ENCODE measurements at places on chromosomes 11 and 22. TPM values are rescaled to one million over a fixed set of nuclear protein-coding genes. Genes with fewer than 3 reads are reported as not detected.
A peak's percentile ranks its signal among the peaks of the same experiment; 100 is the strongest.

DNA sequence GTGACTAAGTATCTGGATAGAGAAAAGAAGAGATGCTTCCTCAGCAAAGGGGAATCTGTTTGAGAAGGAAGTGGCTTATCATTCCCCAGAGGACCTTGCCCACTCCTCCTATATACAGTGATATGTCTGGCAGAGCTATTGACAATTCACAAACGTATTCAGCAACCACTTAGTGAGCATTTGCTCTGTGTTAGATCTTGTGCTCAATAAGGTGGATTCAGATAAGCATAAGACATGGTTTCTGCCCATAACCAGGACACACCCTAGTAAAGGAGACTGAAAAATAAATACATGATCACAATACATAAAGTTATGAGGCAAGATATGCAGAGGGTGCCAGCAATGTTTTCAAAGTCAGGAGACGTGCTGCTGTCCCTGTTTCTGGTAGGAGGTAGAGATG lies 1.4 kb downstream of the TMEM9B start:
- H3K36me3 ChIP-seq: no peaks in the 10 kb centered on the region
- H3K27me3 ChIP-seq: no peaks in the 10 kb centered on the region
- peak overlapping the region; percentile 48 for H3K27ac ChIP-seq
- no peak overlapping the region for H3K4me3 ChIP-seq
- H3K4me1 ChIP-seq: peaks cover 16% of the 10 kb centered on the region

DNA sequence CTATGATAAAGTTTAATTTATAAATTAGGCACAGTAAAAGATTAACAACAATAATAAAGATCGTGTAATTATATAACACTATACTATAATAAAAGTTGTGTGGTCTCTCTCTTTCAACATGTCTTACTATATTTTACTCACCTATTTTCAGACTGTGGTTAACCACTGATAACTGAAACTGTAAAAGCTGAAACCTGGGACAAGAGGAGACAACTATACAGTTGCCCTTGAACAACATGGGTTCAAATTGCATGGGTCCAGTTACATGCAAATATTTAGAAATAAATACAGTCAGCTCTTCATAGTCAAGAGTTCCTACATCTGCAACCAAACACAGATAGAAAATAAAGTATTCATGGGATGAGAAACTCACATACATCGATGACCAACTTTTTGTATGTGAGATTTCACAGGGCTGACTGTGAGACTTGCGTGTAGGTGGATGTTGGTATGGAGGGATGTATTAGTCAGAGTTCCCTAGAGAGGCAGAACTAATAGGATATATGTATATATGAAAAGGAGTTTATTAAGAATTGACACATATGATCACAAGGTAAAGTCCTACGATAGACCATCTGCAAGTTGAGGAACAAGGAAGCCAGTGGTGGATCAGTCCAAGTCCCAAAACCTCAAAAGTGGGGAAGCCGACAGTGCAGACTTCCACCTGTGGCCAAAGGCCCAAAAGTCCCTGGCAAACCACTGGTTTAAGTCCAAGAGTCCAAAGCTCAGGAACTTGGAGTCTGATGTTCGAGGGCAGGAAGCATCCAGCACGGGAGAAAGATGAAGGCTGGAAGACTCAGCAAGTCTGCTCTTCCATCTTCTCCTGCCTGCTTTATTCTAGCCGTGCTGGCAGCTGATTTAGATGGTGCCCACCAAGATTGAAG lies 359.5 kb downstream of the INSC start:
- no peak overlapping the region for H3K4me3 ChIP-seq
- no peaks in the 10 kb centered on the region for H3K4me1 ChIP-seq
- H3K36me3 ChIP-seq: no peaks in the 10 kb centered on the region
- no peak for DNase-seq
- no peak overlapping the region for H3K27ac ChIP-seq
- no peaks in the 10 kb centered on the region for H3K27me3 ChIP-seq

- no peaks in the 10 kb centered on the region for H3K27me3 ChIP-seq
- no peak overlapping the region for H3K4me3 ChIP-seq
- no peaks in the 10 kb centered on the region for H3K4me1 ChIP-seq
These were observed 138.4 kb downstream of the SLC17A6 start for GRCh38 chr11:22476589-22476988.

DNA sequence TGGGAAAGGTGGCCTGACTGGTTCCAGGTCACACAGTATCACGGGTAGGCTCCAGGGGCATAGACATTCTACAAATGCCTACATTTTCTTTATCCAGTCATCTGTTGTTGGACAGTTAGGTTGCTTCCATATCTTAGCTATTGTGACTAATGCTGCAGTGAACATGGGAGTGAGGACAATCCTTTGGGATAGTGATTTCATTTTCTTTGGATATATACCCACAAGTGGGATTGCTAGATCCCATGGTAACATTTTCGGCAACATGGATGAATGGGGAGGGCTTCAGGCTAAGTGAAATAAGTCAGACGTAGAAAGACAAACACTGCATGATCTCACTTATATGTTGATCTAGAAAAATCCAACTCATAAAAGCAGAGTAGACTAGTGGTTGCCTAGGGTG lies 744.3 kb downstream of the NTM start:
- H3K27ac ChIP-seq: no peak overlapping the region
- H3K36me3 ChIP-seq: no peaks in the 10 kb centered on the region
- H3K27me3 ChIP-seq: no peaks in the 10 kb centered on the region
- H3K4me1 ChIP-seq: no peaks in the 10 kb centered on the region

DNA sequence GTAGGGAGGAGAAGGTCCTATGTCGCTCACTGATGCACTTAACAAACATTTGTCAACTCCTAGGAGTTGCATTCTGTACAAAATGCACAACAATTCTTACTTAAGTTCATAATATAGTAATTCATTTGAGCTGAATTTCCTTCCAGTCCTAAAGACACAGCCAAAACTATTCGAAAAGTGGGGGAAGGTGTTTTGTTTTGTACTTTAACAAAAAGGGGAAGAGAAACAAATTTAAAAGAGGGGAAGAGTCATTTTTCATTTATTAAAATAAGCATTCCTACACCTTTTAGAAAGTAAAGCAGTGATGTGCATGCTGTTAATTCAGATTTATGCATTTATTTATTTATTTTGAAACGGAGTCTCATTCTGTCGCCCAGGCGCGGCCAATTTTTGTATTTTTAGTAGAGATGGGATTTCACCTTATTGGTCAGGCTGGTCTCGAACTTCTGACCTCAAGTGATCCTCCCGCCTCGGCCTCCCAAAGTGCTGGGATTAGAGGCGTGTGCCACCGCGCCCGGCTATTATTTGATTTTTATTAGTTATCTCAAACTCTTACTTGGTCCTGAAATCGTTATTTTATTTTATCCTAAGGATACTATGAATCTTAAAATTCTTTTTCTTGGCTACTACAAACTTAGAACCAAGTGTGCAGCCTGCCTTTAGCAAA lies 1.1 kb upstream of the FANCF start:
- no peak overlapping the region for H3K4me3 ChIP-seq
- H3K27me3 ChIP-seq: no peaks in the 10 kb centered on the region
- H3K27ac ChIP-seq: no peak overlapping the region
- H3K4me1 ChIP-seq: peaks cover 5% of the 10 kb centered on the region
- H3K36me3 ChIP-seq: no peaks in the 10 kb centered on the region

PIWIL4 gene
- total RNA-seq: 2.5 TPM

DNA sequence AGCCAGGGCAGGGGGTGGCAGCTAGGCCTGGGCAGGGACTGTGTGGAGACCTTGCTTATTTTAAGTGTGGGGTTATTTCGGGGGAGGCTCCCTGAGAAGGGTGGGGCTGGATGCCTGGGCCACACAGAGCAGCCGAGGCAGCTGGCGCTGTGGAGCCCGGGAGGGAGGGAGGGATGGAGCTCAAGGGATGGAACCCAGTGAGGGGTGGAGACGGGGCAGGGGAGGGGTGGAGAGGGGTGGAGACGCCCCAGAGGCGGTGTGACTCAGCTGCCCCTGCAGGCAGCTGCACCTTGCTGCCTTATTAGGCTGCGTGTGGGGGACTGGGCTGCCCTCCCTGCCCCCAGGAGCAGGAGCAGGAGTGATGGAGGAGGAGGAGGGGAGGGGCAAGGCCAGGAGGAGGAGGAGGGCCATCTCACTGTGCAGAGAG lies 9.8 kb upstream of the TSSC4 start:
- peaks cover 40% of the 10 kb centered on the region for H3K36me3 ChIP-seq
- H3K4me1 ChIP-seq: peaks cover 48% of the 10 kb centered on the region
- H3K27ac ChIP-seq: no peak overlapping the region
- no peaks in the 10 kb centered on the region for H3K27me3 ChIP-seq

DNA sequence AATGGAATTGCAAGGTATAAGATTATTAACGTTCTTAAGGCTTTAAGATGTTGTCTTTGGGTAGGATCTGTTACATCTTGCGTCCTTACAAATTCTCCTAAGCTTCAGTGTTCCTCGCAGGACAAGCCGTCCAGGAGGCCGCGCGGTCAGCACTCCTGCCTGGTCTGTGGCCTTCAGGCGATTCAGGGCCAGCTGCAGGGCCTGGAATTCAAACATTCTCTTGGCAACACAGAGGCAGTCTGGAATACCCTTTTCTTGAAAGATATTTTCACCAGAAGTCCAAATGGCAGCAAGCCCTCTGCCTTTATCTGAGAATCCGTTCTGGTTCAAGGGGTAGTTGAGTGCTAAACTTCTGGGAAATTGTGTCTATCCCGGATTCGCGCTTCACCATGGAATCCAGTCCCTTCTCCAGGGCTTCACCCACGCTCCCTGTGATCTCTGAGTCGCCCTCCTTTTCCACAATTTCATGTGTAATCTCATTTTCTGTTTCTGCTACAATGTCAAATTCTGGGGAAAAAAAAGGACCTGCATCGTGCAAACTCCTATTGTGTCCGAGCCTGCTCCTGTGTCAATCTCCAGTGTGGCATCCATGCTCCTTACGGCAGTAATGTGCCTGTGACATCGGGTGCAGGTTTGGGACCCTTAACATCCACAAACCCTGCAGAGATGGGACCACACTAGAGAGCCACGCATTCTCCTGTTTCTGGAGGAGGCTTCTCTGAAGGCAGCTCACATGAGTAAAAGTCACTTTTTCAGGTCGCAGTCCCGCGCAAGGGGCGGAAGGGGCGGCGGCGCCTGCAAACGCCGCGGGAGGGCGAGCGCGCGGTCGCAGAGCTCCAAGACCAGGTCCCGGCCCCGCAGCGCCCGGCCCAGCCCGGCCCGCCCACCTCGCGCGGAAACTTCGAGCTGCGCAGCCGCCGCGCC lies 25.4 kb upstream of the SORL1 start:
- H3K4me3 ChIP-seq: no peak overlapping the region
- no peaks in the 10 kb centered on the region for H3K27me3 ChIP-seq
- H3K4me1 ChIP-seq: peaks cover 4% of the 10 kb centered on the region
- H3K36me3 ChIP-seq: no peaks in the 10 kb centered on the region
- no peak overlapping the region for H3K27ac ChIP-seq

- no peak for DNase-seq
- H3K27me3 ChIP-seq: peaks cover 3% of the 10 kb centered on the region
- H3K4me3 ChIP-seq: no peak overlapping the region
- H3K36me3 ChIP-seq: peaks cover 18% of the 10 kb centered on the region
- peaks cover 27% of the 10 kb centered on the region for H3K4me1 ChIP-seq
- H3K27ac ChIP-seq: no peak overlapping the region
These were observed 7.5 kb downstream of the MCAM start for GRCh38 chr11:119309411-119309810.

UCP2 gene
- total RNA-seq: 31.4 TPM

DNA sequence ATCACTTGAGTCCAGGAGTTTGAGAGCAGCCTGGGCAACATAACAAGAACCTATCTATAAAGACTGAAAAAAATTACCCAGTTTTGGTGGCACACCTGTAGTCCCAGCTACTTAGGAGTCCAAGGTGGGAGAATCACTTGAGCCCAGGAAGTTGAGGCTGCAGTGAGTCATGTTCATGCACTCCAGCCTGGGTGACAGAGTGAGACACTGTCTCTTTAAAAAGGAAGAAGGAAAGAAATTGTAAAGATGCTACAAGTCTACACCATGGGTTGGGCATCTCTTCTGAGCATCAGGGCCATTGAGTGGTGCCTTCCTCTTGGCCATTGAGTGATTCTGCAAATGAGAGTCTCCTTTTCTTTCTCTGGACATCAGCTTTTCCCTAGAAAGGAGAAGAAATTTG lies 15.7 kb upstream of the MTMR3 start:
- H3K36me3 ChIP-seq: no peaks in the 10 kb centered on the region
- H3K4me3 ChIP-seq: no peak overlapping the region
- no peak for DNase-seq
- H3K4me1 ChIP-seq: peaks cover 7% of the 10 kb centered on the region

DNA sequence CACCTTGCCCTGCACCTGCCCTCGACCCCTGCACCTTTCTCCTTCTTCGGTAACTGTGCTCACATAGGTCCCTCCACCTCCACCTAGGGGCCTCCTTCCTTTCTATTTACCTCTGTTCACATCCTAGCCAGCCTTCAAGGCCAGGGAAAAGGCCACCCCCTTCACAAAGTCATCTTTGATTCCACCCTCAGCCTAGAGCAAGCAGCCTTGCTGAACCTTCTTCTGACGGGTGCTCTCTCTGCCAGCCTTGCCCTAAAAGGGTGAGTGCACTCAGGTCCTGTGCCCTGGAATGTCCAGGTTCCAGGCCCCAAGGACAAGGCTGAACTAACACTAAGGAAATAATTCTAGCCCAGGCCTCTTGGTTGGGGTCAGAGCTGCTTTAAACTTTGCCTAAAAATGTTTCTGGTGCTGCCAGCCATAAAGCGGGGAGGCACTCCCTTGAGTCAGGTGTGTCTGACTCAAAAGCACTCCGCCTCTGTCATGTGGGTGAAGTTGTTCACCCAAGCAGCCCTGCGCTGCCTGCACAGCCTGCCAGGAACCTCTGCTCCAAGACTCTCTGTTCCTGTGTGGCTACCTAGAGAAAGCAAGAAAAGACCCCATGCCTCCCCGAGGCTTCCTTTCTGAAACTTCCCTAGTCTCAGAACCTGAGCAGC lies 9.2 kb upstream of the FAM83F start:
- no peaks in the 10 kb centered on the region for H3K36me3 ChIP-seq
- peak overlapping the region; percentile 93 for H3K27ac ChIP-seq
- H3K27me3 ChIP-seq: peaks cover 3% of the 10 kb centered on the region
- DNase-seq: no peak

DNA sequence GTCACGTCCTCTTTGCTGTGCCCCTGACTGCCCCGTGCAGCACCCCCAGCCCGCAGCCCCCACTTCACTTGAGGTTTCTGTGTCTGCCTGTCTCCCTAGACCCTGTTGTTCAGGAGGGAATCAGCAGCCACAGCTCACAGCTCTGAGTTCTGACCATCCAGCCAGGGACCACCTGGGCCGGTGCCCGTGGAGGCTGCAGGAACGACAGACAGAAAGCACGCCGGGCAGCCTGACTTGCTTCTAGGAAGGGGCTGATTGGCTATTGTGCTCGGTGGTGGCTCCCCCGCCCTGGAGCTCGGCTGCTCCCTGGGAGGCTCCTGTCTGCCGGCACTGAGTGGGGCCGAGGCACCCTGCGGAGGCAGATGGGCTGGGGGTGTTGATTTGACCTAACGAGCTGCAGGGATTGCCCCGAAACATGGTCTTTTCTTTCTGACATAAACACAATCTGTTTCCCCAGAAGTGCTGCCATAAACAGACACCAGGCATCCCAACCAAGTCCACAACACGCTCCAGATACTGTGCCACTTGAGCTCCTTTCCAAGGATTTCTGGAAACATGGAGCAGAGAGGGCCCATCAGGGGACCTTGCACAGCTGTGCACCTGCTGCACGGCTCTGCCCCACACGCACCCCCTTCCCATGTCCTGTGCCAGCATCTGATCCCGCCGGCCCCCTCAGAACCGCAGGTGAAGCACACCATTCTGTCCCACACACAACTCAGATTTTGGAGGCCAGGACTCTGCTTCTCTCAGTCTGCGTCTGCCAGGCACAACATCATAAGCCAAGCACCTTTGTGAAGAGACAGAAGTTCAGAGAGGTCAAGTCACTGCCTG lies 855.9 kb downstream of the TBC1D22A start:
- H3K4me3 ChIP-seq: no peak overlapping the region
- peaks cover 3% of the 10 kb centered on the region for H3K27me3 ChIP-seq
- H3K4me1 ChIP-seq: no peaks in the 10 kb centered on the region
- no peaks in the 10 kb centered on the region for H3K36me3 ChIP-seq
